AG04449 (cell line): ENCODE measurements at places on chromosomes 1 and 21.

DNA sequence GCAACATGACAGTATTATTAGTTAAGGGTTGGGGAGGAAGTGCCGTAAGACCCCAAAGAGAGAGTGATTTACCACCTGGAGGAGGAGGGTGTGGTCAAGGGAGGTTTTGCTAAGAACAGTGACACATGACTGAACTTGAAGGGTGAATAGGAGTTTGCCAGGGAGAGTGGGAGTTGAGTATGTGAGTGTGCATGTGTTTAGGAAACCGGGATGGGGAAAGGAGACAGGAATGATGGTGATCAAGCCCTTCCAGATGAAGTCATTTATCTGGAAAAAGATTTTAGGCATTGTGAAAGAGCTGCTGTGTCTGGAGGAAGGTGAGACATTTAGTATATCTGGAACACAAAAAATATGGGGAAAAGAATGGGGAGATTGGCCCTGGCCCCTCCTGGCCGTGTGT lies 28.1 kb upstream of the IL10 start:
- DNase-seq, result no peak

DNA sequence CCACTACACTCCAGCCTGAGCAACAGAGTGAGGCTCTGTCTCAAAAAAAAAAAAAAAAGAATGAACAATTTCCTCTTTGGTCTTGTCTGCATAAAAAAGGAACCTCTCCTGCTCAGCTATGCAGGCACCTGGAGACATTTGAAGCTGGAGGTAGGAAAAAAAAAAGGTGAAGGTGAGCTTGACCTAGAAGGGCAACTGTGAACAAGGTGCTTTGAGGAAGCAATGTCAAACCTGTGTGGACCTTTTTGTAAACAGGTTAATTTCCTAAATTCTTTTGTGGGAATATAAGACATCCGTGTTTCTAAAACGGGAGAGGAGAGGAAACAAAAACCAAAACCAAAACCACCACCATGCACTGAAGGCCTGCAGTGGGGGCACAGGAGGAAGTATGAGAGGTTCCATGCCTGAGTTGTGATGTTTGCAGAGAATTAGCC lies 77.5 kb downstream of the SLC45A1 start:
- no peak for DNase-seq

GRCh38 chr1:168235548-168235885 lies 9.7 kb downstream of the SFT2D2 start:
- DNase-seq, result no peak

DNA sequence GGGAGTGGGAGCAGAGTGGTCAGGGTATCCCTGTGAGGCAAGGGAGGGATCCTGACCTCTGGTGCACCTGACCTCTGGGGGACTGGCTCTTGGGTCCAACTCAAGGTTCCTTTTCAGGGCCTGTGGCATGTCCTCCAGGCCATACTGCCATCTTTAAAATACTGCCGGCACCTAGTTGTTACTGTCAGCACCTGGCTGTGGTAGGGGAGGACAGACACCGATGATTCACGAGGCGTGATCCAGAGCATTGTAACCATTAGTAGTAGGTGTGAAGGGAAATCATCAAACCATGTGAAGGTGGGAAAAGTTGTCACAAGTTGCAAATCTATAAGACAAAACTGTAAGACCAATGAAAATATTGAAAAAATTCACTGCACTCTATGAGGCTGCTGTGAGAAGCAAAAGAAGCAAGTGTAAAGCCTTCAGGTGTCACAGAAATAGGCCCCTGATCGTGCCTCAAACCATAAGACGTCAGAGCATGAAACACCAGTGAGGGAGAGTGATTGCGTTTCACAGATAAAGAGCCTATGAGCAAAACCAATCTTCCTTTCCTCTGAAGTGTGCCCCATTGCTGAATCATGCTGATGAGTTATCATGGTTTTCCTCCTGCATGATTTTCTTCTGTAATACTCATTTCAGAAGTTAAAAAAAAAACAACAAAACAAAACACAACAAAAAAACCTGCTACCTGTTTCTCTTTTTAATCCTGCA lies 55.3 kb downstream of the CDC7 start:
- DNase-seq, result peak; percentile 69

GRCh38 chr21:46369520-46370235 lies 45.7 kb downstream of the PCNT start:
- no peak for DNase-seq

- DNase-seq, result no peak
These were observed 19.3 kb downstream of the TEX38 start for GRCh38 chr1:46690931-46691421.
